Jurkat, Clone E6-1 (cell line): ENCODE measurements at places on chromosomes 2 and 18.
A peak's percentile ranks its signal among the peaks of the same experiment; 100 is the strongest.

DNA sequence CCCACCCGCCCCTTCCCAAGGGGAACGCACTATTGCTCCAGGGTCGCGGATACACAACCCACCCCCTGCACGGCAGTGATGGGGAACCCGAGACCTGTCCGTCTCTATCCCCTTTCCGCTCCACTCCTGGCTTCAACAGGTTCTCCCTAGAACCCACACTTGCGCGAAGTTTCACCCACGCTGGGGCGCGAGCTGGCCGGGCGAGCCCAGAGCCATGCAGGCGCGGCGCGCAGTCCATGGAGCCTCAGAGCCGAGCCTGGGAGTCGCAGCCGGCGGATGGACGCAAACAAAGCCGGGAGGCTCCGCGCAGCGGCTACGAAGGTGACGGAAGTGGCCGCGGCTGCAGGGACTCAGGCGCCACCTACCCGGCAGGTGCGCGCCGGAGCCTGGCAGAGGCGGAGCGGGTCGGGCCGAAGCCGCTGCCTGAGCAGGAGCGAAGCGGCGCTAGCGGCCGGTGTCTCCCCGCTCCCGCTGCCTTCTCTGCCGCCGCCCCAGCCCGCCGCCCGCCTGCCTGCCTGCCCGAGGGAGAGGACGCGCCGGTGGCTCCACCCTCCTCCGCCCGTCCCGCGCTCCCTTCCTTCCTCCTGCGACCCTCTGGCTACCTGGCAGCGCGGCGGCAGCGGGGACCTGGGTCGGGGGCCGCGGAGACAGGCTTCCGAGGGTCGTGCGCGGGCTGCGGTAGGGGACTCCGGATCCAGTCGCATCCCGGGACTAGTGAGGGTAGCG is 14.0 kb downstream of the ALPG start:
- peak; percentile 17 for DNase-seq

DNA sequence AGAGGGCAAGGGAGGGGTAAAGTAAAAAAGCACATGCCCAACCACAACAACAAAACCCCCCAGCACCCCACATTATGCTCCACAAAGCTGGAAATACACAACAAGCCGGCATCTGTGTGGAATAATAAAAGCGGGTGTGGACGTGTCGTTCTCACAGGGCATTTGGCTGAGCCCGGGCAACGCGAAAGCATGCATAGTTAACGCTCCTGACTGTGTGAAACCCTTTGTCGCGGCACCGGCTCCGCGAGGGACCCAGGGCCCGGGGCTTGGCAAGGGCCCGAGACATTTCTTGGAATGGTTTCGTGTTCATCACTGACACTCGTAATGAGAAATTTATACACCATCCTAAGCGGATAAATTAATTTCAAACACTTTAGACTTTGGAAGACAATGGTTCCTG is 165.6 kb downstream of the INHBB start:
- no peak for DNase-seq

DNA sequence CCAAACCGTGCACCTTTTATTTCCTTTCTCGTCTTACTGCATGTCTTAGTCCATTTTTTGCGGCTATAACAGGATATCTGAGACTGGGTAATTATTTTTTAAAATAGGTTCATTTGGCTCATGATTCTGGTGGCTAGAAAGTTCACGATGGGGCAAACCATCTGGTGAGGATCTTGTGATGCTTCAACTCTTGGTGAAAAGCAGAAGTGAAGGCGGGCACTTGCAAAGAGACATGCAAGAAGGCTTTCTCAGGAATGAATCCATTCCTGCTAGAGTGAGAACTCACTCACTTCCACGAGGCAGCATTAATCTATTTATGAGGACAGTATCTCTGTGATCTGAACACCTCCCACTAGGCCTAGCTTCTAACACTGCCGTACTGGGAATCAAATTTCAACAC is 327.1 kb upstream of the RBMS1 start:
- no peak for DNase-seq

DNA sequence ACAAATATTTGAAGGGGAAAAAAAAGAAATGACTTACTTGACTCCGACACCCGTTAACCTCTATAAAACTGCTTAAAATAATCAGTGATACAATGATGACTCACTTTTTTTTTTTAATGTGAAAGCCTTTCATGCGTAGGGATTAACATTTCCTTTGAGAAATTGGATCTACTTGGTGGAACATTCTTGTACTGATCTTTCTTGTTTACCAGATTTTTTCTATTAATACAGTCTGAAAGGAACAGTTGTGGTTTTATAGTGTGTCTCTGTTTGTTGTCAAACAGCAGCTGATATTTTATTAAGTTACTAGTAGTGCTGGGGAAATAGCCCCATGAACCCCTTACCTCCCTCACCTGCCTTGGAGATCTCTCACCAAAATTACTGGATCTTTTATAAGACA is 40.2 kb upstream of the NEB start:
- DNase-seq: no peak

GRCh38 chr2:6325616-6326015 is 540.1 kb downstream of the CMPK2 start:
- DNase-seq: no peak

DNA sequence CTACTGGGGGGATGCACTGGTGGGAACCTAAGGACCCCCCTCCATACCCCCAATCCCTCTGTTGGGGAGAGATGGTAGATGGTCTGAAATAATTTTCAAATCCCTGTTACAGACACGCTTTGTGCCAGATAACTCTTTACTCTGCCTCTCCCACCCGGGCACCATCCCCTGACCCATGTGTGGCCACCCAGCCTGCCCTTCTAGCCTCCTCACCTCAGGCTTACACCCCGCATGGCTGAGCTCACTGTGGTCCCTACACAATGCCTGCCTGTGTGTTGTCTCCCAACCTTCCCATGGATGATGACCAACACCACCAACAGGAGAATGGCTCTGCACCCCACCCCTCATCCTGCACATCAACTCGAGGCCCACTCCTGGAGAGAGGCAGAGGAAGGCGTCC is 15.0 kb downstream of the SPEG start:
- DNase-seq: no peak

GRCh38 chr2:73268366-73268829 is 15.9 kb downstream of the FBXO41 start:
- no peak for DNase-seq

DNA sequence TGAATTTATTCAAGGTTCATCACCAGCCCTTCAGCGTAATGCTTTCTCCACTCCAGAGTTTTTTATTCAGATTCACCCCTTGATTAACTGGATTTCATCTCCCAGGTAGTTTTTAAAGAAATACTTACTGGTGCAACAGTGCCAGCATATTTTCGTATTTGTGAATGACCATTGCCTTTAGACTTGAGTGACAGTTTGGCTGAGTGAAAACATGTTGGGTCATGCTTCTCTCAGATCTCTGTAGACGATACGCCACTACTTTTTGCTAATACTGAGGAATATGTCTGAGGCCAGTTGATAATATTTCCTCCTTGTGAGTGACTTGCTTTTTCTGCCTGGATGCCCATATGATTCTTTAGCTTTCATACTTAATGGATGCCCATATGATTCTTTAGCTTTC is 51.5 kb downstream of the CYP26B1 start:
- no peak for DNase-seq

GRCh38 chr2:236161082-236161462 is 7.1 kb downstream of the GBX2 start:
- DNase-seq: no peak

- no peak for DNase-seq
Measured at GRCh38 chr2:32168513-32168912, 2.8 kb downstream of the SLC30A6 start.

DNA sequence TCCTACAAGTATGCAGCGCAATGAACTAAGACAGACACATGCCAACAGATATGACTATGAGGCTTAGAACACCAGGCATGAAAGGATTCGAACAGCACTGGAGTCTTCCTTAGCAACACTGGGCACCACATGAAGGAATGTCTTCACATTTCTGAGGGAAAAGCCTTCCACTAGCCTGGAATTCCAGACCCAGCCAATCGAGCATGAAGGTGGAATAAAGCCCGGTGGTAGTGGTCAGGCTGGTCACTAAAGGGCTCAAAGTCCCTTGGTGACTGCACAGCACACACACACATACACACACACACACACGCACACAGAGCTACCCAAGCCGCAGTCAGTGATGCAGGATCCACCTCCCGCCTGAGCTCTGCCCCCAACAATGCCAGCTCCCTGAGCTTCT is 19.7 kb upstream of the SFXN5 start:
- no peak for DNase-seq

- DNase-seq: no peak
Measured at GRCh38 chr2:177296040-177296439, 31.5 kb upstream of the NFE2L2 start.

DNA sequence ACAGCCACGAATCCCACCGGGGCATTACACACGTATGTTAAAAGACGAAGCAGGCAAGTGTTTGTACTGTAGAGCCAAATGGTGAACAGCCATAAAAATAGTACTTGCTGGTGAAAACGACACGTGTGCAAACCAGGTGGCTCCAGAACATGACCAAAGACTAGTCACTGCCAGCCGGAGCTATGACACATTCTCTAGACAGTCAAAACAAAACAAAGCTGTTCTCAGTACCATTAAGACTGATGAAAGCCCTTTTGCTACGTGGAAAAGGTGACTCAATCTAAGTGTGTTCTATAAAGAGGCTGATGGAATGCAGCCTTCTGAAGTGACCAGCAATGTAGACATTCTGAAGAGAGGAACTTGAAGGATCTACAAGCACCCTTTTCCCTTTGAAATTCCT is 367.7 kb upstream of the NETO1 start:
- no peak for DNase-seq

DNA sequence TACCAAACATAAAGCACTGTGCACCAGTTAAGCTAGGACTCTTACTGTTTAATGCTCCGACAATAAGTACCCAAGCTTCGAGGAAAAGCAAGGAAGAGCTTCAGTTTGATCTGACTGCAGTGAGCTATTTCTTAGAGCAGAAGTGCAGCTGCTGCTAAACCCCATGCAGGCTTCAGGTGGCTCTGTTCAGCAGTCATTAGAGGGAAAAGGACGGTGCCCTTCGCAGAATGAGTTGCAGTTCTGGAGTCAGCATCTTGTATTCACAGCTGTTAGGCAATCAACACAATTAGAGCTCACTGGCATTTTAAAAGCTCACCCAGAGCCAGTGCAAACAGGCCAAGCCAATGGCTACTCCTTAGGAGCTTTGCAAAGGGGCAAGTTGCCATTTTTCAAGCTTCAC is 1.5 kb upstream of the CERKL start:
- DNase-seq: no peak
